ENCODE measurements at places on chromosomes 4 and X.

DNA sequence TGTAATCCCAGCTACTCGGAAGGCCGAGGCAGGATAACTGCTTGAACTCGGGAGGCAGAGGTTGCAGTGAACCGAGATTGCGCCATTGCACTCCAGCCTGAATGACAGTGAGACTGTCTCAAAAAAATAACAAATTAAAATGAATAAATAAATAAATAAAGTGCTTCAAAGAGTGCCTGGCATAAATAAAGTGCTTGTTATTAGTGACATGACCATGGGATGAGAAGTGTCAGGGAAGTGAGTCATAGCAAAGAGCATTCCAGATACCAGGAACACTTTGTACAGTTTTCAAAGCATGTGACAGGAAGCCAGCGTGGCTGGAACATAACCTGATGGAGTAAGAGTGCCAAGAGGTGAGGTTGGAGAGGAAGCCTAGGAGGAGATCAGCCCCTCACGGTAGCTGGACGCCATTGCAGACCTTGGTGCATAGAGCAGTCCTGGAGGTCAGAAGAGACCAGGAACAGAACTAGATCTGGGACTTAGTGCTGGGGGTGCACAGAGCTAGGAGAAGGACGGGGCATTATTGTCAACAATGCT is 6.0 kb upstream of the WDR13 start:
- no peak for DNase-seq

DNA sequence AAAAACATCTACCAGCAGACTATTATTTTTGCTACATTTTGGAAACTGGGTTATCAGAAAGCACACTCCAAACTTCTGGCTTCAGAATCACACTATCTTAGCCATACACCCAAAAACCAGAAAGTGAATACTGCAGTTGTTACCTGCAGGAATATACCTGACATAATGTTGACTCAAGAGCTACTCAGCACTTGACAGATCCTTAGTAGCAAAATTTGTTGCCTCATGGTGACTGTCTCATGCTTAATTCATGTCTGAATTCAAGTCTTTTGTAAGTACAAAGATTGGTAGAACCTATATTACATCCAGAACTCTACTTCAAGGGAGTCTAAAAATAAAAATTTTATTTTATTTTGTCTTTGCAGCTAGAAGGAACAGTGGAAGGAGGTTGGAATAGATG is 140.2 kb upstream of the GYPA start:
- DNase-seq, result no peak

- DNase-seq, result no peak
Observed at GRCh38 chr4:185997296-185997695, 71.7 kb upstream of the TLR3 start.

- no peak for DNase-seq
Observed at GRCh38 chr4:6474053-6474568, 1.7 kb upstream of the PPP2R2C start.

- DNase-seq, result peak; percentile 20
Observed at GRCh38 chrX:79325263-79325958, 41.7 kb downstream of the ITM2A start.

GRCh38 chr4:4200624-4201023 is 26.1 kb downstream of the OTOP1 start:
- DNase-seq, result no peak

All from activated T-cell treated with anti-CD3 and anti-CD28 coated beads, Interleukin-2, amount 50 U/mL, for 72 hours (primary cell).